T-helper 17 cell (primary cell): ENCODE measurements at places on chromosomes 4 and X. TPM values are rescaled to one million over a fixed set of nuclear protein-coding genes. Genes with fewer than 3 reads are reported as not detected.

The HTR2C gene
- total RNA-seq = not detected

The TMEM144 gene
- total RNA-seq = not detected

The GRIA3 gene
- 0.34 TPM for total RNA-seq

The SSX2 gene
- not detected for total RNA-seq

The SUPT20HL1 gene
- total RNA-seq = not detected

The FHIP1A gene
- total RNA-seq = 1.3 TPM

The HNRNPDL gene
- 339 TPM for total RNA-seq

The MED14 gene
- 49.9 TPM for total RNA-seq

The CFAP47 gene
- total RNA-seq = not detected

The AIFM1 gene
- total RNA-seq = 14.8 TPM

- peak; percentile 3 for DNase-seq
These were observed 8.1 kb downstream of the PSAPL1 start for GRCh38 chr4:7426525-7427171.

- no peak for DNase-seq
These were observed 196.4 kb downstream of the STIM2 start for GRCh38 chr4:27057053-27057452.

GRCh38 chr4:82721819-82722423, 76.7 kb downstream of the SCD5 start:
- no peak for DNase-seq

DNA sequence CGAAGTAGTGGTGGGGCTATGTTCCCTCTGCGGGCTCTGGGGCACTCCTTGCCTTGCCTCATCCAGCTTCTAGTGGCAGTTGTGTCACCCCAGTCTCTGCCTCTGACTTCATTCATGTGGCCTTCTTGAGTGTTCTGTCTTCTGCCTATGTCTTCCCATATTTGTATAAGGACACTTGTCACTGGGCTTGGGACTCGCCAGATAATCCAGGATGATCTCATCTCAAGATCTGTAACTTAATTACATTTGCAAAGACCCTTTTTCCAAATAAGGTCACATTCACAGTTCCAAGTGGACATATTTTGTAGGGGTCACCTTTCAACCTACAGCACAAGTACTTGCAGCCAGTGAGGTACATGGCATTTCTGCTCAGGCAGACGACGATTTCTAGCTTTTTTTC, 30.3 kb upstream of the CLDN24 start:
- DNase-seq = no peak

- no peak for DNase-seq
These were observed 27.5 kb downstream of the ENPEP start for GRCh38 chr4:110503270-110504083.

DNA sequence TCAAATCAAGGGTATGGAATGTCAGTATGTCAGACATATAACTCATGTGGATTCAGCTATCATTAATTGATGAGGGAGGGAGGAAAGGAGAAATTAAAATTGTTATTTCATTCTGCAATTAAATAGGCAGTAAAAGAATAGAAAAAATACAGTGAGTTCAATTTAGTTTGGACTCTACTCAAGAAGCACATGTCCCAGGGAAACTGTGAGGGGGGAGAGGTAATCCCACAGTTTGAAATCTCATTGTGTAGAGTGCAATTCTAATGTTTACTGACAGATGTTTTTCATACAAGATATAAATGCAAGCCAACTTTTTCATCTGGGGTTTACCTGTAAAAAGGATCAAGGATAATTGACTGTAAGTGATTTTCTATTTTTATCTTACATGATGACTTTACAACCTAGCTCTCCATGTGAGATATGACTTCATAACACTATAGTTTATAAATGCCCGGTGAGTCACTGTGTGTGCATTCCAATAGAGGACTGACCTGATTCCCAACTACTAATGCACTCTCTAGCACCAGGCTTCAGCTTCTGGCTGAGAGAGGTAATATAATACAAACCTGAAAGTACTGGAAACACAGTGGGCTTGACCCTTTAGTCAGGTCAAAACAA, 35.2 kb upstream of the SCD5 start:
- DNase-seq = no peak

DNA sequence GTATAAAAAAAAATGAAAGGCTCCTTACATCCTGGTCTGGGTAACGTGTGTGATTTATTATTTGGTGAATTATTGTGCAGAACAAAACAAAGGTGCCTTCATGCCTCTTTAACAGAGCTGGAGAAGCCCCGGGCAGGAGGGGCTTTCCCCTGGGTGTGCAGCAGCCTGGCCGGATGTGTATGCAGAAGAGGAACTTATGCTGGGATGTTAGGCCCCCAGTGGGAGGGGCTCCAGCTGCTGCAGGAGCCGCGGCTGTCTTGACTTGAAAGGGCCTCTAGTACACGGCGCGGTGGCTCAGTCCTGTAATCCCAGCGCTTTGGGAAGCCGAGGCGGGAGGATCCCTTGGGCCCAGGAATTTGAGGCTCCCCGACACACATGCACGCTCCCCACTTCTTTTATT, 16.0 kb downstream of the CCNQ start:
- DNase-seq = peak; percentile 44

- DNase-seq = no peak
These were observed 71.2 kb upstream of the NAF1 start for GRCh38 chr4:163237856-163238255.

DNA sequence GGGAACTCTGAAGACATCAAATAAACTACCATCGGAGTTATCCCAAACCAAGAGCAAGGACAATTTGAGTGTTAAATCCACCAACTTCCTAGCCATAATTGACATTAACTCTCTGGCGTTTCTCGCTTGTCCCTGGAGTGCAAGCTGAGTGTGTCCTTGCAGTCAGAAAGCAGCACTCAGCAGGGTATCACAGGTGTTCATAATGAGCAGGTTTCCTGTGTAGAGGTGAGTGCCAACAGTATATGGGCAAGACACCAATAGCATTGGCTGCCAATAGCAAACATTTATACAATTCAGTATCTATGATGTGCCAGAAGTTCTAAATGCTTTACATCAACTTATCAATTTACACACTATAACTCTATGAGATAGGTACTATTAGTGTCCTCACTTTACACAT, 11.2 kb downstream of the BLTP1 start:
- DNase-seq = no peak

DNA sequence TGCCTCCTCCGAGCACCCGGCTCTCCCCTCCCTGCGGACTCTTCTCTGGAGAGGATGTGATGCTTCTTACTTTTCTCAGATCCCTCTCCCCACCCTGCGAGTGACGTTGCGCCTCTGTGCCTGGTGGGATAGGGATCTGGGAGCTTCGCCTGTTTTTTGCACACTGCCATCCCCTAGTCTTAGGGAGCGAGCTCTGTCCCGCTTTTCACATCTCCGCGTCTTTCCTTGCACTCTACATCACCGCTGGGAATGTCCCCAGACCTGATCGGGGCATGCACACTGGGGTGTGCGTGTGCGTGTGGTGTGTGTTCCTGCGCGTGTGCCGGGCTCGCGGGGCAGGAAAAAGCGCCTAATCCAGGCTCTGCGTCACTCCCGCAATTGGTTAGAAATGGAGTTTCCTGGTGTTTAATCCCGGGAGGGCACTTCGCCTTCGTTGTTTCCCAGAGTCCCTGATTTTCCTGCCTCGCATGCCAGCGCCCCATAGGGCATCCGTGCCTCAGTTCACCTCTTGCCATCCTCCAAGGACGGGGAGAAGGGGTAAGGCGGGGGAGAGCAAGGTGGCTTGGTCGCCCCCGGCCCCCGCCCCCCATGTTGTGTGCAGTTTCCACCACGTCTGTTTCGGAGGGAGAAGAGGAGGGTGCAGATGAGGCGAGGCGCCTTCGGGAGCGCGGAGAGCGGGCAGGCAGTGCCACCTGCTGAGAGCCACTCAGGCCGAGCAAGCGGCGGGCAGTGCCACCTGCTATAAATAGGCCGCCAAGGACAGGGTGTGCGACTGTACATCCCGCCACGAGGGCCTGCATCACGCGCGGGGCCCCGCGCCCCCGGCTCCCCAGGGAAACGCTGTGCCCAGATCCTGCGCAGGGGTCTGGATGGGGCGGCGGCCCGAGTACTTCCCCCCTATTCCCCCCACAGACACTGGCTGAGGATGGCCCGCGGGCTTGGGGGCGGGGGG, 759 bp upstream of the TBC1D1 start:
- DNase-seq = peak; percentile 9

DNA sequence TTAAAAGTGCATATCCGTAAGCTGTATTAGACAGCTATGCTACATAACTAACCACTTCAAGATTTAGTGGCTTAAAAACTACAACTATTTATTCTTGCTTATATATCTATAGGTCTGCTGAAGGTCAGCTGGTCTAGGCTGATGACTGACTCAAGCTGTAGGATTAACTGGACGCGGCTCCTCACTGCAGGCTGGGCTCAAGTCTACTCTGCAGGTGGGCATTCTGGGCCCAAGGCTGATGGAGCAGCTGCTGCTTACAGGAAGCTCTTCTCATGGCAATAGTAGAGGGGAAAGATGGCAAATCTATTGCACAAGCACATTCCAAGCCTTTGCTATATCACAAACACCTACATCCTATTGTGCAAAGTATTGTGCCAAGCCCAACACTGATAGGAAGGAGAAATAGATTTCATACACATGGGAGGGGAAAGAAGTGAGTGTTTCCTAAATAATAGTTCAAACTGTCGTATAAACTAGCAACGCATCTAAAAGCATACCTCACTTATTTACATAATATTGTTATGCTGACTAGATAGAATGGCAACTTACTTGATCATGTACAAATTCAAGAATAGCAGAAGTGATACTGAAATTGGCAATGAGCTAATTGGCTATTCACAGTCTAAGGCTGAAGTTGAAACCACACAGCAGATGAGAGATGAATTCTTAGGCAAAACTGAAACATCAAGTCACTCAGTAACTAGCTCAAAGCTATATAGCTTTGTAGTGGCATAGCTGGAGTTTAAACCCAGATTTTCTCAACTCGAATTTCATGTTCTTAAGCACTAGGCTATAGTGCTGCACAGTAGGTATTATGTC, 263.8 kb downstream of the NKX6-1 start:
- DNase-seq = no peak

DNA sequence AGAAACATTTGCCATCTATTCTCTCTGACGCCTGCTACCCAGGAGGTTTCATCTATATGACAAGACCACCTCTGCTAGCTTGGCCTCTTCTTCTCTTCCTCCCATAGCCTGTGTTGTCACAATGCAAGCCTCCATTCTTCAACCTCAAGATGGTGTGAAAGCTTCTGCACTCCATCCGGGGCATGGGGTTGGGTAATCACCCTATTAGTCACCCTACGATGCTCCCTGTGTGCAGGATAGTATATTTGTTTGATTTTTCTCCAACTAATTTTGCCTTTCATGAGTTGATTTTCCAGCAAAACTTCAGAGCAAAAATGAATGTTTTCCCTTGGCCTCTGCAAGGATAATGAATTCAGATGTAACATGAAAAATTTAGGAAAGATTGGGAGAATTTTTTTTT, 128.0 kb upstream of the STS start:
- DNase-seq = no peak

DNA sequence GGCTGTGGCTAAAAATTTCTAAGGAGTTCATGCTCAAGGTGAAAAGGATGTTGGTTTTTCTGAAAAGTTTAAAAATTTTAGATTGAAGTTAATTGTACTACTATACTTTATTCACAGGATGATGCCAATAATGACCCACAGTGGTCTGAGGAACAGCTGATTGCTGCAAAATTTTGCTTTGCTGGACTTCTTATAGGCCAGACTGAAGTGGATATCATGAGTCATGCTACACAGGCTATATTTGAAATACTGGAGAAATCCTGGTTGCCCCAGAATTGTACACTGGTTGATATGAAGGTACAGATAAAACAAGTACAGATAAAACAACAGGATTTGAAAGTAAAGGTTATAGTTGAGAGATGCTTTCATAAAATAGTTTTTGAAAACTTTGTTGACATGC, 12.2 kb downstream of the PAICS start:
- DNase-seq = no peak

GRCh38 chrX:70062961-70063550, 799 bp downstream of the OTUD6A start:
- no peak for DNase-seq

DNA sequence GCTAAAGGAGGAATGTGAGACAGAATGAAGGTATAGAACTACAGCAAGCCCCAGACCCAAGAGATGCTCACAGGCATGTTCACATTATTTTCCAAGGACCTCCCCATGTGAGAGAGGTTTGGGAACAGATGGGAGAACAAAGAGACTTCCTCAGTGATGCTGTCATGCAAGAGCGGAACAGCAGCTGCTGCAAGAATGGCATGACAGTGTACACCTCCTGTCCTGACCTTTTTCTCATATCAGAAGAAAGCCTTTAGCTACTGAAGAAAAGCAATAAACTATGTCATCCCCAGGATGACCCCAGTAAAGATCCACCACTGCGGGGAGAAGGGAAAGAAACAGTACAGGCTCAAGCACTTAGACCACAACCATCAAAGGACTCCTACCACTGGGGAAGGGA, 7.2 kb downstream of the PRDM5 start:
- DNase-seq = no peak

DNA sequence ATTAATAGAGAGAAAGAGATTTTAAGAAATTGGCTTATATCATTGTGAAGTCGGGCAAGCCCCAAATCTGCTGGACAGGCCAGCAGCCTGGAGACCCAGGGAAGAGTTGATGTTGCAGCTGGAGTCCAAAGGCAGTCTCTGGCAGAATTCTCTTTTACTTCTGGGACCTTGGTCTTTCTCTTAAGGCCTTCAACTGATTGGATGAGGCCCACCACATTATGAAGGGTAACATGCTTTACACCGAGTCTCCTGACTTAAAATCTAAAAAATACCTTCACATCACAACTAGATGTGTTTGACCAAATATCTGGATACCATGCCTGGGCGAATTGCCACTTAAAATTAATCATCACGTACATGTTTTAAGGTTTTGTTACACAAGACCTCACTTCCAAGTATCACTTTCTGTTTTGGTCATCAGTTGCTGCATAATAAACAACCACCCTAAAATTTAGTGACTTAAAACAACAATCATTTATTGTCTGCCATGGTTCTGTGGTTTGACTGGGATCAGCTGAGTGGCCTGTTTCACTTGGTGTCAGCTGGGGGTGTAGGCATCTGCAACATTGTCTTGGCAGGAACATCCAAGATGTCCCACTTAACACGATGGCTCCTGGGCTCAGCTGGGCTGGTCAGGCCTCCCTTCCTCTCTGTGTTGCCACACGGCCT, 3.4 kb downstream of the CD38 start:
- no peak for DNase-seq

DNA sequence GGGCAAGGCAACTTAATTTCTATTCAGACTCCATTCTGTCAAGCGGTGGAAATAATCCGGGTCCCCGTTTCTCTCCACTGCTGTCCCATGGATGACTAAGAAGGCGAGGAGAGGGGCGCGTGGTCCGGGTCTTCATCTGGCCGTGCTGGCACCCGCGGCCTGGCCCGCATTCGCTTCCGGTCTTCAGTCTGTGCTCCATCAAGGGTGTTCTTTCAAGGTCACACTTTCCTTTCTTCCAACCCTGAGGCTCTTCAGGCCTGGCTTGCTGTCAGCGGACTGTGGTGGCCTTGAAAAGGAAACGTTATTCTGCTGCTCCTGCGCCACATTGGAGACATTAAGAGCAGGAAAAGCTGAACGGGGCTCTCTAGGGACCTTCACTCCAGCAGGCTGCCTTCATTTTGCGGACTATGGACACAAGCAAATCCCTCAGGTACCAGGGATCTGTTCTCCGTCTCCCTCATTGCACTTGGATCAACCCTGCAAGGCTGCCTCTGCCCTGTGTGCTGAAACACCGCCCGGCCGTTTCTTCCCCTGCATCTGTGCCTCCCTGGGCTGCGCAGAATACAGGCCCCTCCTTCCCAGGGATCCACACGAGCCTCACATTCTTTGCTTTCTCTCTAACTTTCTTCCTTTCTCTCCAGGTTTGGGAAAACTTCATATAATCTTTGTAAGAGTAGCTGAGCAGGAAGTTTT, 5.7 kb upstream of the SLC25A4 start:
- DNase-seq = no peak
